ENCODE measurements at places on chromosomes 4 and X.

- no peak for DNase-seq
These were observed 108.9 kb downstream of the DLG3 start for GRCh38 chrX:70553516-70553915.

DNA sequence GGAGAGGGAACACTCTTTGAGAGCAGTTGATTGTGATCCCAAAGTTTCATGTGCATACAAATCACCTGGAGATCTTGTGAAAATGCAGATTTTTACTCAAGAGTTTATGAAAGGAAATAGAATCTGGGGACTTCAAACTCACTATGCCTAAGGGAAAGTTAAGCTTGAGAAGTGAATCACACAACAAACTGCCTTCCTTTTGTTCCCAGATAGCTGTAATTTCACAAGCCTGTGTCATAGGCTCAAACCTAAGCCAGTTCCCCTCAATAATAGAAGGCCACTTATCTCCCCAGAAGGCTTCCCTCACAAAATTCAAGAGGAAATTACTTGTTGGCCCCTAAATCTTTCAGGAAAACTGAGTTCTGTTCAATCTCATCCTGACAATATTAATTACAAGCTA lies 132.8 kb upstream of the MAGEB16 start:
- DNase-seq, result no peak

GRCh38 chrX:6384921-6385320 lies 150.0 kb downstream of the VCX3A start:
- DNase-seq, result no peak

- DNase-seq, result no peak
These were observed 726.0 kb downstream of the GRID2 start for GRCh38 chr4:93029769-93030168.

DNA sequence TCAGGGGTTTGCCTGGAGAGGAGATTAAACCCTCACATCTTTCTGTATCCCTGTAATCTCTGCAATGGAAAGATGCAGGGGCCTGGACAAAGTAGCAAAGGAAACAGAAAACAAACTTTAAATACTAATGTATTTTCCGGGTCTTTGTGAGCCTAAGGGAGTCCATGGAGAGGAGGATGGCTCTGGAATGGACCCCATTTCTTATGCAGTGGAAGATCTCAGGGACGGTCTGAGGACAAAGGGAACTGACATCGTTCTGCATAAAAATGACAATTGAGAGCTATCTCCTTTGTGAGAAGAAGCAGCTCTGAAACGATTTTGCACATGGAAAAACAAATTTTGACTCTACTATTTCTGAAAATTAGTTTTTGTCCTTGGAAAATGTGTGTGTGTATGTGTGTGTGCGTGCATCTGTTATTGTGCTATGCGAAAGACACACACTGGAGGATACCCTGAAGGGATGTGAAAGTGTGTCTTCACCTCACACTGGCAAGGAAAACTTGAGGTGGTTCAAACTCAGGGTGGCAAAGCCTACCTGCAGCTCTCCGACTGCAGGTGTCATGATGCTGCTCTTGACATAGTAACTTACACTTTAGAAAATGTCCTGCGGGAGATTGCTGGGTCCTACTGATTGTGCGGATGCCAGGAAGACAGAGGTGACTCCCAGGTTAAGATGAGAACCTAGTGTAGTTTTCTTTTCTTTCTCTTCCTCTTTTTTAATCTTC lies 126.4 kb upstream of the JADE1 start:
- no peak for DNase-seq

GRCh38 chr4:14257903-14258302 lies 630.4 kb upstream of the BOD1L1 start:
- no peak for DNase-seq

GRCh38 chr4:167452922-167453430 lies 218.7 kb upstream of the SPOCK3 start:
- DNase-seq, result no peak

- DNase-seq, result no peak
These were observed 74.8 kb upstream of the SLIT2 start for GRCh38 chr4:20176881-20177280.

DNA sequence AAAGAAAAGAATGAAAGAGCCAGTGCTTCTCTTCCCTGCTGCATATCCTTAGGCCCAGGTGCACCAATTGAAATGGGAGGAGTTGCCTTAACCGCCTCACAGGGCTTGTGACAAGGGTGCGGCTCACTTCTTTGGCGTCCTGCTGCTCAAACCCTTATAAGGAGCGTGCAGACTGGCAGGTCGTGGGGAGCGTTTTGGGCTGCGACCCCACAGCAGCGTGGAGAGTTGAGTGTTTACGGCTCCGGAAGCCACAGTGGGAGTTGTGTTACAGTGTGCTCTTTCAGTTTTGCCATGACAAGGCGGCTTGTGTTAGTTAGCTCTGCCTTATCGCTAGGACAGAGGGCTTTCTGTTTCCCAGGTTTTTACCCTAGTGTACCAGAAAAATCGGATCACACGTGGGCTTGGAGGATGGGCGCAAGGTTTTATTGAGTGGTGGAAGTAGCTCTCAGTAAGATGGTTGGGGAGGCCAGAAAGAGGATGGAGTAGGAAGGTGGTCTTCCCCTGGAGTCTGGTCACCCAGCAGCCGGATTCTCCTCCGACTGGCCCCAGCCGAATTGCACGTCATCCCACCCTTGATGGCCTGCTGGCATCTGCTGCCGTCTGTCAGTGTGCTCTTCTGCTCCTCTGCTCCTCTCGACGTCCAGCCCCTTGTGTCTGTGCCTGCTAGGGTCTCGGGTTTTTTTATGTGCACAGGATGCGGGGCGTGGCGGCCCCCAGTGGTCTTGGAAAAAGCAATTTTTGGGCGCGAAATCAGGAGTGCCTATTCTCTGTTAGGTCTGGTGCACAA lies 718.9 kb downstream of the ARAP2 start:
- no peak for DNase-seq

DNA sequence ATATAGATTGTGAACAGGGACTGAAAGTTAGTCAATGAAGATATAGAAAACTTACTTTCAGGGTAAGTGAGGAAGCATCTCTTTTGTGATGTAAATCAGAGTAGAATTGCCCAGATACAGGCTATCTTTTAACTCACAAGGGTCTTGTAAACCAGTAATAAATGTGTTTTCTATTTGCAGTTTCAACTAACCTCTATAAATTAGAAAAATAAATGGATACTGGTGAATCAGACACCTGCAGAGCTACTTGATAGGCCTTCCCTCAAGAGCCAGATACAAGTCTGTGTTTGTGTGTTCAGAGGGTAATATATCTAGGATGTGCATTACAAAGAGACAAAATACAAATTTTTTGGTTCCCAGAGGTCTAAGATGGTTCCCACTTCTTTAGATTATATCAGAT lies 82.9 kb downstream of the DCLK2 start:
- DNase-seq, result no peak

- no peak for DNase-seq
These were observed 90.2 kb upstream of the SOD3 start for GRCh38 chr4:24705016-24705753.

GRCh38 chrX:16240231-16240905 lies 73.1 kb downstream of the MAGEB17 start:
- no peak for DNase-seq

- DNase-seq, result no peak
These were observed 6.8 kb upstream of the OCIAD2 start for GRCh38 chr4:48913346-48913745.

- no peak for DNase-seq
These were observed 10.9 kb upstream of the PPP2R3B start for GRCh38 chrX:397575-397974.

DNA sequence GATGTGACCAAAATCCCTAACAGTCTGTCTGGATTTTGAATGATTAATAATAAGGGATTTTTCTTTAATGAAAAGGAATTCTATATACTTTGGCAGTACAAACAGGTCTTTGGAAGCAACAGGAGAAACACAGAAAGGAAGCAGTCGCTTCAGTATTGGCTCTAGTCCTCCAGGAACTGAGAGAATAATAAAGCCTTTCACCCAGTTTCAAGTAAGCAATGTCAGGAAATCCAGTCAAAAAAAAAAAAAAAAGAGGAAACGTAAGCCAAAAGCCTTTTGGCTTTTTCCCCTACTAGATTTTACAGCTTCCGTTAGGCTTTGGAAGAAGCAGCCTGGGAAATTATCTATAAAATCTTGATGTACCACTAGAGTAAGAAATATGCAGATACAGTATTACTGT lies 61.7 kb upstream of the HDAC8 start:
- DNase-seq, result no peak

DNA sequence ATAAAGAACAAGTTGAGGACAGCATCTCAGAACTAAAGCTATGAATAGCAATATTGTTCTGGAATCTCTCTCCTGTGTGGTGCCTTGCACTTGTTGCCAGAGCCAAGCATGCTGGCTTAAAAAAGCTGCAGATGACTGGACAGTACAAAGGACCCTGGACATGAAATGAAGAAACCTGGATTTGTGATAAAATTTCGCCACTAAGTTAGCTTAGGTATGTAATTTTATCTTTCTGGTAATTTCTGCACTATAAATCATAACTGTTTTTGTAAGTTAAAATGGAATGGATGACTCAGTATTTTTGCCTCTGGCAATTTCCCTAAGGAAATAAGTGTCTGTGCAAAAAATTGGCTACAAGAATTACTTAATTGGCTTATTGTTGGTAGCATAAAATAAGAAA lies 317.2 kb downstream of the CAMK2D start:
- no peak for DNase-seq

DNA sequence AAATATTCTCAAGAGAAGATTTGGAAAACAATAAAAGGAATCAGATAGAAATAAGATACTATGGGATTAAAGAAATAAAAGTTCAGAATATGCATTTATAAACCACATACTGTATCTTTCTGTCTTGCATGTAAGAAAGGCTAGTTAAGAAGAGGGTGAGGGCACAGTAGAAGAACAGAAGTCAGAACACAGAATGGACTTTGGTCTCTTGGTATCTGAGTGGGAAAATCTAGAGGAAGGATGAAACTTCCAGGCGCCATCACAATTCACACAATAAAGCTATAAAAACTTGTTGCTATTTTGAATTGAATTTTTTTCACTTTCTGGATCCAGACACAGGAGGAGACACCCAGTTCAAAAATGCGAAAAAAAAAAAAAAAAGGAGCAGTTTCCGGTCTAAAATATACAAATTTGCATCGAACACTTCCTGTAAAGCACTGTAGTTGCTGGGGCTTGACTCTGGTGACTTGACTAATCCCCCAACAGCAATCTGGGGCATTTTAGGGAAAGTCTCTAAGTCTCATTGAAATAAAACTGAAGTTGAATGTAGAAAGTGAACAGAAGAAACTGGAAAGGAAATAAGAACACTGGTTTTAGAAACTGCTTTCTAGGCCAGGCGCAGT lies 8.1 kb upstream of the NAAA start:
- DNase-seq, result no peak

- DNase-seq, result no peak
These were observed 59.4 kb upstream of the MSN start for GRCh38 chrX:65608026-65608425.

DNA sequence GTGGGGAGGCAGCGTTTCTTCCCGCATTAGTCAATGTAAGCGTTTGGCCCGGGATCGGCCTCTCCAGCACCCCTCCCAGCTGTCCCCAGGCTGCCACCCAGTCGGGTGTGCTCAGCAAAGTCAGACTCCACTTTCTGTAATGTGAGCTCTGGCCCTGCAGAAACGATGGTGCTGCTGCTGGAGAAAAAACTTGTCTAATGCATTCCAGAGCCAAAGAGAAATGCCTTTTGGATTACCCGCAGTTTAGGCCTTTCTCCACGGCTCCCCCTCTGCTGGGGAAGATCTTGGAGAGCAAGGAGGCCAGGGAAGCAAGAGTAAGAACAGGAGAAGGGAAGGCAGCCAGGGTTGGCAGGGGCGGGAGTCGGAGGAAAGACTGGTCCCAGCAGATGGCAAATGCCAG lies 55.2 kb downstream of the ELF4 start:
- DNase-seq, result no peak

GRCh38 chrX:3697220-3697684 lies 16.2 kb downstream of the PRKX start:
- DNase-seq, result no peak

DNA sequence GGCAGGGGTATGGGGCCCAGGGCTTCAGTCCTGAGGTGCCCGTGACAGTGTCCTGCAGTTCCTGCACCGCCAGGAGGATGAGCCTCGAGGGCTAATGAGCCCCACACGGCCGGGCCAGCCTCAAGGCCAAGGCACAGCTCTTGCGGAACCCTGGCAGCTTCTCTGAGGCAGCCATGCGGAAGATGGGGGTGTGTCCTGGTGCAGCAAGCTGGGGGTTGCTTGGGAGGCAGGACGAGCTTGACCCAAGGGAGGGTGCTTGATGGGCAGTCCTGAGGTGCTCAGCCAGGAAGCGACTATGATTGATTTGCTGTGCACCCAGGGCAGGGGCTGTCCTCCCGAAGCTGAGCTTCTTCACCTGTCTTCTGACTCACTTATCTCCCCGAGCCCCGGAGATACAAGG lies 9.1 kb upstream of the FGFR3 start:
- no peak for DNase-seq

GRCh38 chr4:7872264-7872771 lies 67.3 kb downstream of the AFAP1 start:
- DNase-seq, result no peak

Data from activated T-helper 9 cell treated with anti-CD3 and anti-CD28 coated beads, Interleukin-2, amount 50 U/mL, for 16 hours (primary cell).